ENCODE measurements at places on chromosomes 16 and 17.

- DNase-seq, result no peak
Measured at GRCh38 chr17:71914812-71915211, 206.0 kb upstream of the SOX9 start.

DNA sequence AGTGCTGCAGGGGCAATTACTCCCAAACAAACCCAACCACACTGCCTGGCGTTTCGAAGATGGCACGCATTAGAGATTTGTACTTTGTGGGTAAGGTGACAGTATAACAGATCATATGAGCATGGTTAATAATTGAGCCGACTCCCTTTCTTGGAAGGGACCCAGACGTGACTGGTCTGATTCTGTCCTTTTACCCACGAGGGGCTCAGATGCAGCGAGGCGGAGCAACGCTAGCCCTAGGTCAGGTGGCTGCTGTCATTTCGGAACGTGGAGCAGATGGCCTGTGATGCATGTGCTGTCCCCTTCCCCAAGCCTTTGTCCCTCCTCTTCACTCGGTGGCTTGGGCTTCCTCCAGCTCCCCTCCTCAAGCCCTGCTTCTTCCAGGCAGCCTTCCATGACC lies 84.2 kb downstream of the SNX29 start:
- DNase-seq, result no peak

DNA sequence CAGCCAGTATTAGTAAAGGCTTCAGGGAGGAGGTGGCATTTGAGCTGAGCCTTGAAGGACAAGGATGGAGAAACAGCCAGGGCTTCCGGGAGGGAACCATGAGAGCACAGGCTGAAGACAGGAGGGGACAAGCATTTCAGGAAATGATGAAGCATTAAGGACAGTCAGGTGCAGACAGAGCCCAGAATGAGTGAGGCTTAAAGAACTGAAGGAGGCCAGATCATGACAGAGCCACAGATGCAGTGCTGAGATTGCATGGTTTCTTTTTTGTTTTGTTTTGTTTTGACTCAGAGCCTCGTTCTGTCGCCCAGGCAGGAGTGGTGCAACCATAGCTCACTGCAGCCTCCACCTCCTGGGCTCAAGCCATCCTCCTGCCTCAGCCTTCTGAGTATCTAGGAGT lies 211.5 kb downstream of the SOX9 start:
- no peak for DNase-seq

- no peak for DNase-seq
Measured at GRCh38 chr17:64123114-64123513, 6.8 kb downstream of the ERN1 start.

GRCh38 chr17:80695979-80696378 lies 151.3 kb downstream of the RPTOR start:
- DNase-seq, result peak; percentile 17

DNA sequence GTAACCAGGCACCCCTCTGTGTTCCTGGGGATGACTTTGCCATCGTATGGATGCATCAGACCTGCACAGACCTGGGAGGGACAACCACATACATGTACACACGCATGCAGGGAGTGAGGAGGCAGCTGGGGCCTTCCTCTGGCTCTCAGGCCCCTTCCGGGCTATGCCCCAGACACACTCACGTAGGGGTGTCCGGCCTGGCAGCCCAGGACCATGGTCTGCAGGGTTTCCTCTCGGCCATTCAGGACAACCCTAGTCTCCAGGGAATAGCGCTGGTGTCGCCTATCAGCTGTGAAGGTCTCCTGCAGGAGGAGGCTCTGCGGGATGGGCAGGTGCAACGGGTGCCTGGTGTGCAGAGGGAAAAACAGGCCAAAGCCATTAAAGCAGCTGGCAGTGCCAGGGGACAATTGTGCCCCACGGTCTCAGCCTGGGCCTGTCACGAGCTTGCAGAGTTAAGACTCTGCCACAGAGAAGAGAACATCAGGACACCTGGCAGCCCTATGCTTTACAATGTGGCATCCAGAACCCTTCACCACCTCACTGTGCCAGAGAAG lies 101.4 kb downstream of the RMI2 start:
- DNase-seq, result peak; percentile 48
